ENCODE measurements at places on chromosomes 11 and 22.

DNA sequence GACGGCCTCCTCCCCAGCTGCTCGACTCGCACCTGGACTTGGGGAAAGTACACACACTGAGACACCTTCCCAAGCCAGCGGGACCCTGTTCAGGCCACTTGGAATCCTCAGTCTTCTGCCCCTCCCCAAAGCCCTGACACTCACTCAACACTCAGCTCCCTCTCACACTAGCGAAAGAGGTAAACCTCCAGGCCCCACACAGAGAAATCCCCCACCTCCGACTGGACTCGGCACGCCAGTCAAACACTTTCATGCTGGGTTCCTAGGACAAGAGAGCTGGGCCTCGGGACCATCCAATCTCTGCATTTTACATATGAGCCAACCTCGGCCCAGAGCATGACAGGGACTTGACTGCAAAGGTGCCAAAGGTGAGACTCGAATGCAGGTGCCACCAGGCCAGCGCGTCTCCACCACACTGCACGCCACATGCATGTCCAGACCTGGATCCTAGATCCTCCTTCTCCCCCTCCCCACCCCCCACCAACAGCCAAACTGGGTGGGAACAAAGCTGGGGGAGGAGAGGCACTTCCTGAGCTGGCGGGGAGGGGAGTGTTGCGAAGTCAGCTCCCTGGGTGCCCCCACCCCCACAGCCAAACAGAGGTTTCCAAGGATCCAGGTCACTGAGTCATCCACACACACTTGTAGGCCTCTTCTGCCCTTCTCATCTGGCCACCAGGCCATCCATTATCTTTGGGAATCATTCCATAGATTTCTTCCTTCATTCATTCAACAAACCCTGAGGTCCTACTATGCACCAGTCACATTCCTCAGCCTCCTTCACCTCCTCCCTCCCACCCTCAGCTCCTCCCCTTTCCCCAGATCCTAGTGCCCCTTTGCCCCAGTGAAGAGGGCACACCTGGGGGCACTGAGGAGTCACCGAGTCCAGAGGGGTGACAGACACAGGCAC lies 10.7 kb upstream of the CD5 start:
- DNase-seq = no peak

DNA sequence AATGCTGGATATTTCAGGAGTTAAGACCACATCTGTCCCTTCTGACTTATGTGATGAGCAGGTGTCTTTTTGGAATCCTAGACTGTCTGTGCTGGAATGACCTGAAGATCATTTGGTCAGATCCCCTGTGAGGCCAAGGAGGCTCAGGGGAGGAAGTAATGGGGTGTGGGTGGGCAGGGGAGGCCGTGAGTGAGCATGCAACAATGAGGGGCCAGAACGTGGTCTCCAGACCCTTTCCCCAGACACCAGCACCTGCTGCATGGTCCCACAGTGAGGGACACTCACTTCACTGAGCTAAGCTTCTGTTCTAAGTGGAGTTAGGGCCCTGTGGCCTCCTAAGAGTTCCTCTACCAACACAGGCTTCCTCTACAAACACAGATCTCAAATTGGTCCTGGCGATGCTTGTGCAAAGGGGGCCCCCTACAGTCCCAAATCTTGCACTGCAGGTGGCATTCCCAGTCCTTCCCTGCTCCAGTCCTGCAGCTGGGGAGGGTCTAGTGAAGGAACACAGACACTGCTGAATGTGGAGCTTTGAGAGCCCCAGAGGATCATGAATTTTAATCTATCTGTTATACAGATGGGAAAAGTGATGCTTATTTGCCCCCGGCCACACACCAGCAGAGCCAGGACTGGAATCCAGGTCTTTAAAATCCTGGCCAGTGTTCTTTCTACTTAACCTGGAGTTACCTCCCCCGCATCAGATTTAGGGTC lies 7.4 kb downstream of the USP2 start:
- DNase-seq = peak; percentile 76

DNA sequence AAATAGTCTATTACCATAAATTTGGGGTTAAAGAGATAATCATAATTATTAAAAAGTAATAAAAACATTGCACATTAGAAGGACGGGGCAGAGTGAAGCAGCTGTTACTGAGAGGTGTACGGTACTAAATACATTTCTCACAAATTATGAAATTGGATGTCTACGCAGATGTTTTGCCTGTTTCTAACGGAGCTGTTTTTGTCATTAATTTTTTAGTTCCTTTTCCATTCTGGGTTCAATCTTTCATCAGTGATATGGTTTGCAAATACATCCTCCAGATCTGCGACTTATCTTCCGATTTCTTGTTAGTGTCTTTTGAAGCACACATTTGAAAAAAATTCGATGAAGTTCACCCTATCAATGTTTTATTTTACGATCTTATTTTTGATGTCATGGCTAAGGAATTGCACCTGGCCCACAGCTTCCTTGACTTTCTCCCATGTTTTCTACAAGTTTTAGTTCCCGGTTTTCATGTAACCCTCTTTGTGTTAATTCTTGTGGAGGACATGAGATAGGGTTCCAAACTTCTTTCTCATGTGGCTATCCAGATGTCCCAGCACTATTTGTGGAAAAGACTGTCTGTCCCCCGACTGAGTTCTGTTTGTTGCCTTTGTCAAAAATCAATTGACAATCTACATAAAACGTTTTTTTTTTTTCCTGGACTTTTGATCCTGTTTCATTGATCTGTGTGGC lies 21.3 kb upstream of the KRTAP5-6 start:
- DNase-seq = no peak

- no peak for DNase-seq
Measured at GRCh38 chr11:86673872-86674750, 1.7 kb upstream of the ME3 start.

- no peak for DNase-seq
Measured at GRCh38 chr11:1521382-1522080, 35.0 kb upstream of the MOB2 start.

GRCh38 chr11:129277198-129277843 lies 85.2 kb upstream of the ARHGAP32 start:
- DNase-seq = no peak

GRCh38 chr11:121767433-121767832 lies 314.7 kb upstream of the SORL1-AS1 start:
- DNase-seq = peak; percentile 68

DNA sequence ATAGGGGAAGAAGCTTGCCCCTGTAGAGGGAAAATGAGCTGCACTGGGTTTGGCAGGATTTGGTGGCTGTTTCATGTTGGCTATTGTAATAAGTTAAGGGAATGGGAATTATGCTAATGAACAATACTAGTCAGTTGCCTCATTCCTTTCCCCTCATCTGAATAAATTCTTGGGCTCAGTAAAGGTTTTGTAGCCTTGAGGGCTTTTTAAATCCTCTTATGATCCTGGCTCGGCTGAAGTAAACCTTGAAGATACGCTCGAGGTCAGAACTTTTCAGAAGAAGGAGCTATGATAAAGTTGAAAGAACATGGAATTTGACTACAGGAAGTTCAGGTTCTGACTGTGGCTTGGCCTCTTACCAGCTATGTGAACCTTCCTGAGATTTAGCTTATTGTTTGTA lies 448.7 kb downstream of the RAB38 start:
- DNase-seq = no peak

- DNase-seq = no peak
Measured at GRCh38 chr22:46303347-46303965, 6.8 kb downstream of the GTSE1 start.

DNA sequence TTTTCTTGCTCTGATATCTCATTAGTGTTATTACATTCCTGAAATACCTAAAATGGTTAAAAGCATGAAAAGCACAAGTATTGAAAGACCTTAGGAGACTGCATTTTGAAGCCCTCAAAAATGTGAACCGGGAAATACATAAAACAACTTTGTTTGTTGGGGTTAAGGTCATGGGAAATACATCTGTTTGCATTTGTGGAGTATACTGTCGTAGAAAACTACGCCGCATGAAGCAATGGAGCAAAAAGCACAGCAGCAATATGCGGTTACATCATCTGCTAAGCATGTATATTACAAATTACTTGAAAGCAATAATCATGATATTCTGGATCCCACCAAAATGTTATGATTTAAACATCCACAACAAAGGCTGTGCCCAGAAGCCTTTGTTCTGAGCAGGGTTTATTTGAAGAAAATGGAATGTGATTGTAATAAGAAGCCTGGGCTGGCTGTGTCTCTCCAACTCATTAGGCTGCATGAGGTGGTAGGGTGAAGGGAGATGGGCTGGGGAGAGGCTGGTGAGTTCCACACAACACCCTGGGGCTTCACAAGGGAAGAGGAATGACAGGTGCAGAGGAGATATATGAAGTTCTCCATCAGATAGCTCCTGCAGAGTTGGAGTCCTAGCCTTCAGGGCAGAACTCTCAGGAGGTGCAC lies 64.7 kb upstream of the LIN7C start:
- DNase-seq = peak; percentile 21

DNA sequence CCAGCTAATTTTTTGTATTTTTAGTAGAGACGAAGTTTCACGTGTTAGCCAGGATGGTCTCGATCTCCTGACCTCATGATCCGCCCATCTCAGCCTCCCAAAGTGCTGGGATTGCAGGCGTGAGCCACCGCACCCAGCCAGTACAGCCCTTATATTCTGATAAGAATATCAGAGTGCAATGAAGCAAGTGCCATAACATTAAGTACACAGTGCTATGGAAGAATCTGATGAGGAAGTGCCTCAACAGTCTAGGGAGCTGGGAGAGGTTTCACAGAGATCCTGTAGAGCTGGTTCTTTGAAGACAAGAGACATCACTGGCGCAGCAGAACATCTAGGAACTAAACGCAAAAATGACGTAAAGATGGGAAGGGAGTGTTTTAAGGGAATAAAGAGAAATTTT lies 2.1 kb downstream of the RTCB start:
- DNase-seq = no peak

GRCh38 chr11:24628224-24628776 lies 131.4 kb downstream of the LUZP2 start:
- peak; percentile 32 for DNase-seq

- no peak for DNase-seq
Measured at GRCh38 chr22:37256075-37256726, 12.1 kb upstream of the RAC2 start.

DNA sequence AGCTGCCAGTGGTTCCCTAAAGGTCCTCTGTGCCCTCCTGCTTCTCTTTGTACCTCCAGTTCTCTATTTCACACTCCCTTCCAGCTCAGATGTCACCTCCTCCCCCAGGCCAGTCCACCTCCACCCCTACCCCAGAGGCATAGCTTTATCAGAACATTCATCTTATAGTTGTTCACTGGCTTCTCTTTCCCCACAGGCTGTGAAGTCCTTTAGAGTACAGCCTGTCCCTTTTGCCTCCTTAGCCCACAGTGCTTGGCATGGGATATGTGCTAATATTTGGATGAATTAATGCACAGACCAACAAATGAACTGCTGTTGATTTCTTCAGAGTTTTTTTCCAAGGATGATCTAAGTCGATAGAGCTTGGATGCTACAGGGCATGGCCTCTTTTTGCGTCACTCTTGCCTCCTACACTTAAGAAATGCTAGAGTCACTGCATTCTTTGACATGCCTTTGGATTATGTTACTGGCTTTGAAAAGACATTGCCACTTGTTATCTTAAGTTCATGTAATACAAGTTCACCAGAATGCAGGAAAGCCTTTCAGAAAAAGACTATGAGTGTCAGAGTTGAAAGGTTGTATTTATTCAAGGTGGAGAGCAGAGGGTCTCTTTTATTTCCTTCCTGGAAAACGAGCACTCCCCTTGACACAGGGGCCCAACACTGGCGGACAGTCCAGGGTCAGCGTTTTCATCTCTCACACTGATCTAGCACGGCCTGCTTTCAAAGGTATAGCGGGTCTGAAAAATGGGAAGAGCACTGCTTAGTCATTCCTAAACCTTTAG lies 75.7 kb downstream of the PISD start:
- DNase-seq = peak; percentile 89
